ENCODE measurements at places on chromosomes 13 and 19.

- no peak for DNase-seq
Observed at GRCh38 chr13:77807431-77808135, 110.1 kb downstream of the SLAIN1 start.

DNA sequence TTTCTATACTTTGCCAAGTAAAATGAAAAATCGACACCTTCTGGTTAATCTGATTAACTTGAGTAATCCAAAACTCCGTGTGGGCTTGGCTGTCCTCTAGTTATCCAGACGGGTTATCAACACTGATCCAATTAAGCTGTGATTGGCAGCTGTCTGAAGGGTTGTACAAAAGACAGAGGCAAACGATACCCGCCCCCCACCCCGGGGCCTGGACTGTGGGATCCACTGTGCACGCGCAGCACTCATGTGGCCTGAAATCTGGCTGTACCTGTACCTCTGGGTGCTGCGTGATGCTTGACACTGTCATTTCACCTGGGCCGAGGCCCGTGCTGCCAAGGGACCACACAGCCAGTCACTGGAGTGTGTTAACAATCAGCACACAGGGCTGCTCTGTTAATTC lies 53.5 kb downstream of the COL4A2 start:
- no peak for DNase-seq

DNA sequence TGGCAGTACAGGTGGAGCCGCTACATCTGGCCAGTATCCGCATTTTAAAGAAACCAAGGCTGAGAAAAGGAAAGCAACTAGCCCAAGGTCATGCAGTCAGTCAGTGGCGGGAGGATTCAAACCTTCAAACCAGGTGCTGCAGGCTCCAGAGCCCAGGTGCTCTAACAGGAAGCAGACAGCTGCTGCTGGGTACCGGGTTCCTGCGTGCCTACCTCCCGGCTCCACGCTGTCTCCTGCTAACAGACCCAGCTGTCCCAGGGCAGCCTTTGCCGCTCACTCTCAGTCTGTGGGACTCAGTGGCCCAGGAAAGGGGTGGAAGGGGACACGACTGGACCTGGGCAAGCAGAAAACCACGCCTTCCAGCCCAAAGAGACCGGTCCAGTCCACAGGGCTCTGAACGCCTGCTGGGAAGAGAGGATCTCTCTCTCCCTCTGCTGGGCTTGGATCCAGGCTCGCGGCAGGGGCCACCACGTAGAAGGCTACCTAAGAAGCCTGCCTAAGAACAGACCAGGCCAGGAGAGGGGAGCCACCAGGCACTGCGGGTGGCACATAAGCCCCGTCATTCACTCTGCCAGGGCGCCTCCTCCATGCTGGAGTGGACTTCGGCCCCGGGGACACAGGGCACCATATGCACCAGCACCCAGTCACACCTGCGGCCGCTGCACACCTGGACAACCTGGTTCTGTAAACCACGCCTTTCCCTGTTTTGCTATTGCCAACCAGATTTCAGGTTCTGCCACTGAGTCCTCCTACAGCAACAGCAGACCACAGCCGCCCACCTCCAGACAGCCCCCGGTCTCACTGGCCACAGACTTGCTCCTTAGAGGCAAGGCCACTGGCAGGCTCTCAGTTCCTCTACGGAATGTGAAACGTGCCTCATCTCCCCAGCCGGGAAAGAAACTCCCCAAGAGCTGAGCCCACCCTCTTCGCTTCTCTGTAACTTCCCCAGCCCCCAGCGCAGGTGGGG lies 4.6 kb downstream of the DAPK3 start:
- no peak for DNase-seq

DNA sequence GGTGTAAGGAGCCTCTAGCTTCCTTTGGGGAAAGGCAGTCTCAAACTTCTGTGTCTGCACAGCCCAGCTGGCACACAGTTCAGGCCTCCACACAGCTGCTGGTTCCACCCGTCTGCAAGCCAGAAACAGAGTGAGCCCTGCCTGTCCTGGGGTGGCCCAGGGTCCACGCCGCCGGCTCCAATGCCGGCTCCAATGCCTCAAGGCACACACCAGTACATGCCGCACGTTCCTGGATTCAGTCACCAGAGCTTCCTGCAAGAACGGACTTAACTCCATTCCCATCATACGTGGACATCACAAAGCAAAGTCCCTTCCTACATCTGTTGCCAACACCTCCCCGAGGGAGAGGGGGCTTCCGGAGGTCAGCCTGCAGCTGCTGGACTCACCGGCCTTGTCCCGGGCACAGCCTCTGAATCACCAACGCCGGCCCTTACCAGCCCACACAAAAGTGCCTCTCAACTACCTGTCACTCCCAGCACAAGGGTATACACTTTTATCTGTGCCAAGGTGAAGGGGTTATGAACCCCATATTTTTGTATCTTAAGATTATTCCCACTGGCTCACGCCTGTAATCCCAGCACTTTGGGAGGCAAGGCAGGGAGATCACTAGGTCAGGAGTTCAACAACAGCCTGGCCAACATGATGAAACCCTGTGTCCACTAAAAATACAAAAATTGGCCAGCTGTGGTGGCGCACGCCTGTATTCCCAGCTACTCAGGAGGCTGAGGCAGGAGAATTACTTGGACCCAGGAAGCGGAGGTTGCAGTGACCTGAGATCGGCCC lies 8.5 kb downstream of the SH3GL1 start:
- peak; percentile 48 for DNase-seq

DNA sequence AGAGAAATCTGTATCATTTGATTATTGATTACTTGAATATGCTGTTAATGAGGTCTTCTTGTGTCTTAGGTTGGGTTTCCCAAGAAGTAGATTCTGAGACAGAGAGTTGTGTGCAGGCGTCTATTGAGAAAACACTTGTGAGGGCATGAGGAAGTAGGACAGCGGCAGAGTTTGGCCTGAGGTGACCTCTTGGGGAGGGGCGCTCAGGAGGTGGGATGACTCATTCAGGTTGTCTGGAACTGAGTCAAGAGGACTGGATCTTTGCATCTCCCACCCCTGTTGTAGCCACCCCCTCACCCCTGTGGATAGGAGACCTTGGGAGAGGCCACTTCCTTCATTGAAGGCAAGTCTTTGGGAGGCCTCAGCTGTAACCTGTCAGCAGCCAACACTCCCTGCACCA lies 35.2 kb upstream of the WDFY2 start:
- peak; percentile 22 for DNase-seq

DNA sequence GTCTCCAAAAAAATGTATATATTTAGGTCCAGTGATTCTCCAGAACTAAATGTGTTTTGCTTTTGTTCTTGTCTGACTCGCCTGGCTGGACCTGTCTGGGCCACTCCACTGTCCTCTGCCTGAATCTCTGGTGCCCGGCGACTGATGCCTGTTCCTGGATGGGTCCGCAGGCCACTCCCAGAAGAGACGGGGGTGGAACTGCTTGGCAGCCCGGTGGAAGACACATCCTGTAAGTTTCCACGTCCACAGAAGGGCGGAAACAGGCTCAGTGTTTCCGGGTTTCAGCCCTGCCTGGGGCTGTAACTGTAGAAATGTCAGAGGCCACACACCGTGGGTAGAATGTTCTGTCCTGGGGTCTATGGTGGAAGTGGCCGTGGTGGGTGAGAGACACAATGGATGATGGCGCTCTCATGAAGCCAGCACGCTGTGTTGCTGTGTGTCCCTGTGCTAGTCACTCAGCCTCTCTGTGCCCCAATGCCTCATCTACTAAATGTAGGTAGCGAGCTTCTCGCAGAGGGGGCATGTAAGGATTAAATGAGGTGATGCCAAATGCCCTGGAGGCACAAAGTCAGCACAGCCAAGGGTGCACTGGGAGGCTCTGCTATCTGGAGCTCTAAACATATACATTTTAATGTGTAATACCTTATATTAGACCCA lies 22.0 kb downstream of the ATCAY start:
- no peak for DNase-seq

DNA sequence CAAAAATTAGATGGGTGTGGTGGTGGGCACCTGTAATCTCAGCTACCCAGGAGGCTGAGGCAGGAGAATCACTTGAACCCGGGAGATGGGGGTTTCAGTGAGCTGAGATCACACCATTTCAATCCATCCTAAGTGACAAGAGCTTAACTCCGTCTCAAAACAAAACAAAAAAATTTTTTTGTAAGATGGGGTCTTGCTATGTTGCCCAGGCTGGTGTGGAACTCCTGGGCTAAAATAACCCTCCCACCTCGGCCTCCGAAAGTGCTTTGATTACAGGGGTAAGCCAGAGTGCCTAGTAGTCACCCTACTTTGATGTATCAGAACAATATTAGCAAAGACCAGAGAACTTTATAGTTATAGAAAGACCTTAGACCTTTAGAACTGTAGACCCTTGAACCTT lies 7.9 kb downstream of the SPTBN4 start:
- no peak for DNase-seq

- DNase-seq = no peak
Observed at GRCh38 chr13:34412817-34413375, 529.2 kb upstream of the NBEA start.

DNA sequence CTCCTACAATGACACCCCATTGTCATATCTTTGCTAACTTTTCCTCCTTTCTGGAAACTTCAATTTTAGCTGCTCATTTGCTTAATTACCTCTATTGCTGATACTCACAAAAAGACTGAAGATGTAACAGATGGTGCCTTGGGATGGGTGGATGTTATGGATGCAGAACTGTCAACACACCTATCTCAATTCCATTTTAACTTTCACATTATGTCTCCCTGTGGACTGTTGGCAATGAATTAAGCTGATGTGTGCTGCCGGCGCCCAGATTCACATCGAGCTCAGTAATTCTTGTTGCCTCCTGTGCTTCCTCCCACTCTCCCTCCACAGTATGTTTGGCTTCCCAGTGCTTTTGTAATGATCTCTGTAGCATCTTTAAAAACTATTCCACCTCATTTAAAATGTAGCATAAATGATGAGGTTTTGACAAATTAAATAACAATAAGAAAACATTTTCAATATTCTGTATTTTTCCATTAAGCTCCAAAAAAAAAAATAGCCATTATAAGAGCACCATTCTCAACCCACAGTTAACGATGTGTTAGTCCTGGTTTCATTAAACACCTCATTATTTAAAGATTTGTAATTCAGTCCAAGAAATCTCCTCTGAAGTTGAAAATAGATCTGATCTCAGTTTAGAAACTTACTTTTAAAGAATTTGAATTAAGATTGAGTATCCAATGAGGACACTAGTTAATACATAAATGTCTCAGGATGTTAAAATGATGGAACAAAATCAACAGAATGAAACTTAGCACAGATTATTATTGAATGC lies 99.9 kb upstream of the FAM216B start:
- DNase-seq = no peak

DNA sequence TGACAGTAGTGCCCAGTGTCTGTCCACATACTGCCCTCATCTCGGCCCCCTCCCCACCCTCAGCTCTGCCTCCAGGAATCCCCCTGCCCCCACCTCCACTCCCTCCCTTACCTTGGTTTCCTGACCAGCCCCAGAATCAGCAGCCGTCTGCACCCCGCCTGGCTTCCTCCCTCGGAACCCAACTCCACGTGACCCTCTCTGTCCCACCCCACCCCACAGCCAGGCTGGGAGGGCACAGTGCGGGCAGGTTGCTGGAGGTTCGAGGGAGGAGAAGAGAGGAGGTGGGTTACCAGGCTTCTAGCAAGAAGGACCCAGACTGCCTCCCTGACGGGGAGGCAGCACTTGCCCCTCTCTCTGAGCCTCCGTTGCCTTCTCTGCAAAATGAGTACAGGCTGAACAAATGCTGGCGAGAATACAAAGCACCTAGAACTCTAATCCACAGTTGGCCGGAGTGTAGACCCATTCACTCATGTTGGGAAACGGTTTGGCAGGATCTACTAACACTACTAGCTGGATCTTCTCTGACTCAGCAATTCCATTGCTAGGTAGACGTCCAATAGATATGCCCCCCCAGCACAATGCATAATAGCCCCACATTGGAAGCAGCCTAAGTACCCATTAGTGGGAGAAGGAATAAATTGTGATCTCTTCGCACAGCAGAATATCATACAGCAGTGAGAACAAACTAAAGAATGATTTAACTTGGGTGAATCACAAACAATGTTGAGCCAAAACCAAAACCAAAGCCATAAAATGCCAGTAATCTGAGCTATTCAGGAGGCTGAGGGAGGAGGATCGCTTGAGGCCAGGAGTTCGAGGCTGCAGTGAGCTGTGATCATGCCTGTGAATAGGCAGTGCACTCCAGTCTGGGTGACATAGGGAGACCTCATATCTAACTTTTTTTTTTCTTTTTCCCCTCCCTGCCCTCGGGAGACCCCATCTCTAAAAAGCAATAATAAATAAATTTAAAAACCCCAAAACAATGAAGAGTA lies at the start of gene RASAL3:
RASAL3 (minus strand) TSS at position 151 of the 992 bp plus-strand sequence. CDS start 186 bp downstream, outside the sequence.
- no peak for DNase-seq

DNA sequence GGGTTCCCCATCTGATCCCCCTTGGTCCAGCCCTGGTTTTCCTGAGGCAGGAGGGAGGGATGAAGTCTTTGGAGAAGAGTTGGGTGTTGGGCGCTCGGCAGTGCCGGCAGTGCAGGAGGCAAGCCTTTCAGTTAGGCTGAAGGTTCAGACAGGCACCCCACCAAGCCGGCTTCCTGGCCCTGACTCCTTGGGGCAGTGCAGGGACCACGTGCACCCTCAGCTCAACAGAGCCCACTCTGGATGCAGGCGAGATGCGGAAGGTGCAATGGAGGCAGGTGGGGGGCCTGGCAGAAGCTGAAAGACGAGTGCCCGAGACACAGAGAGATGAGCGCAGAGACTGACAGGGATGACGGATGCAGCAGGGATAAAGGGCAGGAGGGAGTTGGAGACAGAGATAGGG lies 11.1 kb downstream of the MAMSTR start:
- DNase-seq = peak; percentile 56

- no peak for DNase-seq
Observed at GRCh38 chr13:42420304-42420703, 148.4 kb downstream of the AKAP11 start.

DNA sequence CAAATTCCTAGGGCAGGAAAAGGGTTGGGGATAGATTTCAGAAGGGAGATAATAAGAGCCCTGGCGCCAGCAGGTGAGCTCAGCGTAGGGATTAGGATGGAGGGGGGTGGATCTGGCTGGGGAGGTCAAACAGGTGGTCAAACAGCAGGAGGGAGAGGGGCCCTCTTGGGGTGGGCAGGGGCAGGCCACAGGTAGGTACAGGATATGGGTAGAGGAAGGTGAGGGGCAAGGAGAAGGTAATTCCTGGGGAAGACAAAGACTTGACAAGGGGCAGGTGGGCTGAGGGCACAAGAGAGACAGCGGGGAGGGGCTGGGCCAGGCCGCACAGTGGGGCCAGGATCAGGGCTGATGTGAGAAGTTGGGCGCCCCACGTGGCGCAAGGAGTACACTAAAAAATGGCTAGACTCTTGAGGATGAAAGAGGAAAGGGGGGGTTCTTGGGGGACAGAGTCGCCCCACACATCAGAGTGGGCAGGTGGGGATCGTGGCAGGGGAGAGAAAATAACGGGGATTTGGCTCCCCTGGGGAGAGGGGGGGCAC lies 713 bp downstream of the KRI1 start:
- DNase-seq = peak; percentile 93

DNA sequence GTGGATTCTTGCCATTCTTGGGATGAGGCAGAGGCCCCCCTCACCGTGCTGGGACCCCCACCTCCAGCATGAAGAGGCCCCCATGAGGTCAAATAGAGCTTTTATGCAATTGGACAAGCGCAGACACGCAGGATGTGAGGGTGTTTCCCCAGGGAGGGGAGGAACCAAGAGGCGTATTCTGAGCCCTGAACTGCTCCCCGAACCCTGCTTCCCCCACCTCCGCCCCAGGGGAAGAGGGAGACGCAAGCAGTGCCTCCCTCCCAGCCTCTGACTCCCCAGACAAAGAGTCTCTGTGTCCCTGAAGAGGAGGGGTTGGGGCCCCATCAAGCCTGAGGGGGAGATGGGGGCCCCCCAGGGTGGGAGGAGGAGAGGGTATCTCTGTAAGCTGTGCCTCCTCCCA lies 1.3 kb upstream of the RDH8 start:
- peak; percentile 44 for DNase-seq

- no peak for DNase-seq
Observed at GRCh38 chr13:85816413-85816812, 17.2 kb upstream of the SLITRK6 start.

Measured in H7 (cell line).